GOT3 (cell line): ENCODE measurements at places on chromosomes 5 and 9.

DNA sequence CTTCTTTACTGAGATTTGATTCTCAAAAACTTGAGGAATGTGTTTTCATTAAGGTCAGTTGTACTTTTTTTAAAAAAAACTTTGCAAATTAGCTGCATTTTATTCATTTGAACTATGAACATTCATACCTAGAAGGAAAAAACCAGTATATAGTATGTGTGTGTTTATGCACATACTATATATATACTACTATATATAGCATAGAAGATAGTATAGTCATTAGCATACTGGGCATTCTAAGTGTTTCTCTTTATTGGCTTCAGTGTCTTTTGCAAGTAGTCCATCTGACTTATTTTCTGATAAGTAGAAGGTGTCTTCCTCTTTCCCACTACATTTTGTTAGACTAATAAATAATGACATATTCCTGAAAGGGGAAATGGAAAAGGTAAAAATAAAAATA, 33.0 kb downstream of the ELOVL7 start:
- DNase-seq: no peak

GRCh38 chr5:178284093-178284675, 51.6 kb upstream of the PHYKPL start:
- no peak for DNase-seq

DNA sequence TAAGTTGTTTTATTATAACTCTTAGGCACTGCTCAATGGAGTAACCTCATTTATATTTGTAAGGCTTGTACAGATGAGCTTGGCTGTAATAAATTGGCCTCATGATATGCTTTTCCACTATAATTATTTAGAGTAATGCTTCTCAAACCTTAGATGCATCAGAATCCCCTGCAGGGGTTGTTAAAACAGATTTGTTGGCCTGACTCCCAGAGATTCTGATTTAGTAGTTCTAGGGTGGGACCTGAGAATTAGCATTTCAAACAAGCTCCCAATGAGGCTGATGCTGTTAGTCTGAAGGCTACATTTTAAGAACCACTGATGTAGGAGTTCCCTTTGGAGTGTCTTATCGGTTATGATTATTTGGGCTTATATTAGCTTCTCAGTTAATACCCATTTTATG, 38.2 kb upstream of the ARSB start:
- no peak for DNase-seq

DNA sequence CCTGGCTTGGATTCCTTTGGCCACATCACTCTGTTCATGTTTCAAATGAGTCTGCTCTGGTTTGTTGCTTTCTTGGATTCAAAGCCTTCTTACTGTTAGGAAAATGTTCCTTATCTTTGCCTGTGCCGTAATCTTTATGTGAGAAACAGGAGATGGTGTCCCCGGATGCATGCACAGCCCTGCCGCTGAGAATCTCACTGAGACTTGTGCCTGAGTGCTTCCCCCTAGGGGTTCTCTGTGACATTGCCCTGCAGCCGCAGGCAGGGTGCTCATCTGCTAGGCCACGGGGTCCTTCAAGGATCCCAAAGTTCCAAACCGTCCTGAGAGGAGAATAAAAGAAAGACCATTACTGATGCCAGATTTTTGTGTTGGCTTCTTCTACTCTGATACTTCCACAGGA, 81.4 kb upstream of the ANKRD55 start:
- DNase-seq: no peak

DNA sequence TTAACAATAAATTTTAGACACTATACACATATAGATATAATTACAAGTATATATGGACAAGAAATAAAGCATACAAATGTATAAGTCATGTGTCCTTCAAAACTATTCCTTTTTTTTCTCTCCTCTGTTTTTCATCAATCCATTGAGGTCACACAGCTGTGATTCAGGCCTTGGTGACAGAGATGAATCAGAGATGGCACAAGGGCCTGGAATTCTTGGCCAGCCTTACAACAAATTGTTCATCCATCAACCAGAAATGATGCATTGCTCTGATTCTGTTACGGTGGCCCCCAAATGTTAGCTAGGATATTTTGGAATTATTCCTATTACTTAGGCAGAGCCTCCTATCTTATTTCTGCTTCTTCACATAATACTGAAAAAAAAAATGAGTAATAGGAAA, 108.7 kb upstream of the MPDZ start:
- no peak for DNase-seq

DNA sequence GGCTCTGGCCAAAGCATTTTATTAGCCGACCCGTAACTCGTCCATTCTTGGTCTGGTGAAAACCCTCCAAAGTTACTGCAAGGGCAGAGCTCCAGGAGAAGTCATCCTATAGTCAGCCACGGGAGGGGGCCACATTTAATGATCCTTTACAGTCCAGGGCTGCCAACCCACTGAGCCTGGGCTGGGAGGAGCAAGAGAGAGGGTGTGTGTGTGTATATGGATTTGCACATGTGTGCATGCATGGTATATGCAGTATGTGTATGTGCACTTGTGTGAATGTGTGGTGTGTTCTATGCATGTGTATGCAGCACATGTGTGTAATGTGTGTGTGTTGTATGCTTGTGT, 4.2 kb upstream of the RASGEF1C start:
- DNase-seq: no peak

DNA sequence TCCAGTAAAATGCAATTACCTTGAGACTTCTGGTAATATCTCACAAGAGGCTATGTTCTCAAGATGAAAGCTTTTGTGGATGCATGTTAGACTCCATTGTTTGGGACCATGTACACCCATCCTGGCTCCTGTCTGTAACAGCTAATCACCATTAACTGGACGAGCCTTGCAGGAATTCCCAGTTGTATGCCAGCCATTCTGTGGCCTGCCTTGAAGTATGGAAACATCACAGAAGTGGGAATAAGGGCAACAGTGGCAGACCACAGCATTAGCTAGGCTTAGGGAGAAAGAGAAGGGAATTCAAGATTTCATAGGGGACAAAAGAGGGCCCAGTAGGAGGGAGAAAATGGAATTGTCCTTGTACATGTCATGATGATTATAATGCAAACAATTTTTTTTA, 79.0 kb downstream of the RORB start:
- no peak for DNase-seq

DNA sequence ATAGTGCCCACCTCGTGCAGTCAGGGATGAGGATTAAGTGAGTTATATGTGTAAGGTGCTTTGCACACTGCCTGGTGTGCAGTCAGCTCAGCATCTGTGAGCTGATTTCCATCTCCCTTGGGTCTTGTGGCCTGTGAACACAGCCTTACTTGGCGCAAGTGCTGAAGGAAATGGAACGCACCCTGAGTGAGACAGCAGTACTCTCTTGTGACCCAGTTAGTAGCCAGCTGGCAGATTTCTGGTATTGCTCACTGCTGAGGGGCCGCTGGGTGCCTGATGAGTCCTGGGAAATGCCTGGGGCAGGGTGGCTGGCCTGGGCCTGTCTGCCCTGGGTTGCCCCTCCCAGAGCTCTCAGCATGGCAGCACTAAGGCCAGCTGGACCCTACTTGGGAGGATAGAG, 90.9 kb upstream of the BOD1 start:
- DNase-seq: peak; percentile 57

DNA sequence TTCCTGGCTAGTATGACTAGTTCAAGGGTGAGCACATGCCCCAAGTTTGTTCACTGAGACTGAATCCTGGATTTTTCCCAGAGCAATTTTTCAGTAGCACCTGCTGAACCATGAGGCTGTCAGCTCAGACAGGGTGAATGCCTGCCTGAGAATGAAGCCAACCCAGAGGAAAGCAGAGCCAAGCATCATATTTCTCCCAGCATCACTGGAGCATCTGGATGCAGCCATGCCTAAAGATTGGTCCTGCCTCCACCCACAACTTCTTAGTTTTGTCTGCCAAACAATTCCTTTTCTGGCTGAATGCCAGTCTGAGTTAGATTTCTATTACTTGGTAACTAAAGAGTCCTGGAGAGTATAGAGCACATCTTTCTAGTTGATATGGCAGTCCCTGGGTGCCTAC, 343.6 kb downstream of the CSNK1G3 start:
- no peak for DNase-seq

DNA sequence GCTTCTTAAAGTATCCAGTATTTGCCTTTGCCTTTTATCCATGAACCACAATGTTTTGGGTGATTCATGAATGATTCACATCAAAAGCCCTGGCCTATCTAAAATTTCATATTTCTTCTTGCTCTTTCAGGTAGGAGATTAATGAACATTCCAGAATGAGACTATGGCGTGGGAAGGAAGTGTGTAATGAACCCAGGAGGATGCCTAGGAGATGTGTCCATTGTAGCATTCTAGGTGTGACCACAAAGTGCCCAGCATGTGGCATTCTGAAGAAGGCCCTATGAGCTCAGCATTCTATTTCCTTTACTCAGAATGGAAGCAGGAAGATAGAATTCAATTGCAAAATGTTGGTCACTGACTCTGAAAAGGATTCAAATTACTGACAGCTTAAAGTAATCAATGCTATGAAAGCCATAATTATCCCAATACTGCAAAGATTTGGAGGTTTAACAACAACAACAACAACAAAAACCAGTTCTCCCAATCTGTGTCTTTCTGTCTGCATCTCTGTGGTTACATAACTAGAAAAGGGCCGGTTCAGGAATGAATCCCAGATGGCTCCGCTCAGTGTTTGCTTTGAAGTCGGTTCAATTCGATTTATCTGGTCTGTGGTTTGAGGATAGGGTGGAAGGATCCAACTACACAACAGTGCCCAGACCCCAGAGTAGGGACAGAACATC, 126.7 kb downstream of the FOXD1 start:
- DNase-seq: no peak

DNA sequence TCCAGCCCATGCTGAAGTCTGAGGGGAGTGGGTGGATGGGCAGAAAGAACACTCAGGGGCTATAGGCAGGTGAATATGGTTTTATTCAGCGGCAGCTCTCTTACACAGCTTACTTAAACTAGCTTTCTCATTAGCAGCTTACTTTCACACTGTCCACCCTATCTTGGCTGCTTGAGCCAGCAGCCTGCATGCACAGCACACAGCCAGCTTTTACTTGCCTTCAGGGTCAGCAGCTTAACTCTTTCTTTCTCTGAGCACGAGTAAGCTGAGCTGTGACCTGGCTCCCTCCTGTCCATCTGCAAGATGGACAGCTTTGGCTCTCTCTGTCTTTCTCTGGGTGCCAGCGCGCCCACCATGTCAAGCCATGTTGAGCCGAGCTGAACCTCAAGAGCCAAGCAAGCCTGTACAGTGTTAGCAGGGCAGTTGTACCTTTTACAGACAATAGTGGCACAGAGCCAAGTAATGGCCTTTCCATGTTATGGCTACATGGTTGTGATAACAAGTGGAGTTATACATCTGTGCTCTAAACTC, 1054.9 kb downstream of the PTPRD start:
- no peak for DNase-seq

DNA sequence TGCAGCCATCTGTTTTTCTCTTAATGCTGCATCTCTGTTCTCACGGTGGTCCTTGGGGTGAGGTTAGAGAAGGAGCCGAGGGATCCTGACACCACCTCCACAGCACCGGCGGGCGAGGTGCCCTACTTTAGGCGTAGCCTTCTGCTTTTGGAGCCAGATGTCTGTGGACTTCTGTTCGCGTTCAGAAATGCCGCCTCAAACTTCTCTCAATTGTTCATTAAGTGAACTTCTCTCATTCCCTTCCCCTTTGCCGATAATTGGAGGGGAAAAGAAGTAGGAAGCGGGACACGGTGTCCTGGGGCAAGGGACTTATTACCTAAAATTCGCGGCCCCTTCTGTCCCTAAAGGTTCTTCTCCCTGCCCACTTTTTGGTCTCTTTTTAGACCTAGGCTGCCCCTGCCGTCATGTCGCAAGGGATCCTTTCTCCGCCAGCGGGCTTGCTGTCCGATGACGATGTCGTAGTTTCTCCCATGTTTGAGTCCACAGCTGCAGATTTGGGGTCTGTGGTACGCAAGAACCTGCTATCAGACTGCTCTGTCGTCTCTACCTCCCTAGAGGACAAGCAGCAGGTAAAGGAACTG, 455 bp downstream of the KIF20A start:
- no peak for DNase-seq

DNA sequence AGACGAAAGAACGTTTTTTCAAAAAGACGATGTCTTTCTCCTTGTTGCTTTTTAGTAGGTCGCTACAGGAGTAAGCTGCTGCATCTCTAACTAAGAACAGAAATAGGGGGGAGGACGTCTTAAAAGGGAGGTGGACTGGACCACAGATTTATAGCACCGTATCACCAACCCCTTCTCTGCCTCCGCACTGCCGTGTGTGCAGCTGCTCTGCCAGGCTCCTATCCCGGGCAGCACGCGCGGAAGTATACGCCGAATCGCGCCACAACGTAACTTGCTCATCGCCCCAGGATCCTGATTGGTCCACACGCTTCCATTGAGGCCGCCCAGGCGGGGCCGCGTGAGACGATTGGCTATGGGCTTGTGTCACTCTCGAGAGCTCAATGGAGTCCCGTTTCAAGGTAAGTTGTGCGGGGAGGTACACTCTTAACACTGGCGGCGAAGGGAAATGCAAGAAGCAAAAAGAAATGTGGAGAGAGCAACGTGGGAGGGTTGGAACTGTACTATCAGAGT, at the start of gene ELAVL2:
Gene ELAVL2 (minus strand): TSS at position 121 of the 510 bp plus-strand sequence. CDS start 64,006 bp downstream, outside the sequence.
- DNase-seq: peak; percentile 56

DNA sequence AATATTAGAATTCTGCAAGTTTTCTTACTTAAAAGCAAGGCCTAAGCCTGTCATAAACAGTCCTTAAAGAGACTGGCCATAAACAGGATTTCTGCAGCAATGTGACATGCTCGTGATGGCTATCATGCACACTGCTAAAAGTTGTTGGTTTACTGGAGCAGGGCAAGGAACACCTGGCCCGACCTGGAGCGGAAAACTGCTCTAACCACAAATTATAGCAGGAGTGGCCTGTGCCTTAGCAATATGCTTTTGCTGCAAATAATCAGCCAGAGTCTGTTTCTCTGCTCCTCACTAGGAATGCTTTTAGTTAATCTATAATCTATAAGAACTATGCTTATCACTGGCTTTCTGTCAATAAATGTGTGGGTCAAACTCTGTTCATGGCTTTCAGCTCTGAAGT, 322.9 kb upstream of the RPS23 start:
- DNase-seq: no peak

DNA sequence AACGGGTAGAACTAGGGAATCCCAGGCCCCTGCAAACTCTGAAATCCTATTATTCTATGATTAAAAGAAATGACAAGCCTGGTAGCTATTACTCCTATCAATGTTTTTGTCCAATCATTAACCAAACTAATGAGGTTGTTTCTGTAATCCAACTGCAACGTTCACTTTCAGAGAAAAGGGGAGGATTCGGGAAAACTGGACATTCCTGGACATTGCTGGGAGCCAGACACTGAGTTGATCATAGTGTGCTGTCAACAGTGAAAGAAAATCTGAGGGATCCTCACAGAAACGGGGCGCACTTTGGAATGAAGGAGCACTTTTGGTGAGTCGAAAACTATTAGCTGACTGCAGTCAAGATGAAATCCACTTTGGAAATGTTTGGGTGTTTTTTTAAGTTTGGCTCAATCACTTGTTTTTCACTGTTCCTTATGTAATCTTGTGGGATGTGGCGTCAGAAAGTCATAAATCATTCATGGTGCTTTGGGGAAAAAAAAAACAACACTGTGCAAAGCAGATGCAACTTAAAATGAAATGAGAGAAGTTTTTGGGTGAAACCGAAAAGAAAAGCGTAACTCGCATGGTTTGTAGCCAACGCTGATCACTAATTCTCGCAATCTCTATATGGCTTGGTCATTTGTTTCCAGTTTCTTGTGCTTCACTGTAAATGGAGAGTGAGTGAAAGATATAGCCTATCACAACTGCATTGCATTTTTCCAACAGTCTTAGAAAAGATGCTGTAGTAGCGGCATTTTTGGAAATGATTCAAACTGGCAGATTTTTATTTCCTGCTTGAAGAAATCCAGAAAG, 51.2 kb upstream of the ADRA1B start:
- no peak for DNase-seq
